ENCODE measurements at places on chromosomes 1 and 21.

GRCh38 chr21:26810676-26811415 lies 34.4 kb downstream of the ADAMTS1 start:
- no peak for DNase-seq

- DNase-seq = no peak
Measured at GRCh38 chr1:11690397-11691301, 861 bp upstream of the DRAXIN start.

- DNase-seq = no peak
Measured at GRCh38 chr1:109948285-109948630, 36.3 kb upstream of the AHCYL1 start.

GRCh38 chr1:189609167-189609566 lies 868.5 kb downstream of the BRINP3 start:
- DNase-seq = no peak

DNA sequence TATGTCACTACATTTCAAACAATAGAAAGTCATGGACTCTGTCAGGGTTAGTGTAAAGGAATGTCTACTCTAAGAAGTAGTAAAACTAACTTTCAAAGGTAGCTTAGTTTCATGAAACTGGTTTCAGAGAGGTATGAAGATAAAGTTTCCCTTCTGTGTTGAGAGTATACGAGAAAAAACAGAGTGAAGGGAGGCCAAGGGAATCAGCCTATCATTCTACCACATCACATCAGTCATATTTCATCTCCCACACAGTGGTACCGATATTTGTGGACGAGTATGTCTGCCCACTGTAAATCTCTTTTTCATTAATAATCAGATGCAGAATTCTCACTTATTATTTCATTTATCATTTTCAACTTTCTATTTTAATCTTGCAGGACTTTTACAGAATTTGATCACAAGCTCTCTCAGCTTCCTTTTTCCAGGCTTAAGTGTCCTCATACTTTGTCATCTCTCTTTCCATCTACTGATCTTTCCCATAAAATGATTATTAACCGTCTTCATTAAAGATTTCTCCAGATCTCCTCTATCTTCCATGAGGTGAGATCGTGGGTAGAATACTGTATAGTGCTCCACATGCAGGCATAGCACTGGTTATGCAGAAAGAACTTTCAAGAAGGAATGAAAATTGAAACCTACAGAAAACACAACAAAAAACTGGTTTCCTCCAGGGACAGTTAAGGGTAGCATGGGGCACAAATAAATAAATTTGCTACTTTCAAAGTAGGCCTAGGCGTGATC lies 11.5 kb upstream of the IFI16 start:
- no peak for DNase-seq

GRCh38 chr1:119482517-119483425 lies 24.2 kb upstream of the HSD3B1 start:
- DNase-seq = no peak

GRCh38 chr1:71222668-71223067 lies 141.8 kb upstream of the ZRANB2 start:
- no peak for DNase-seq

DNA sequence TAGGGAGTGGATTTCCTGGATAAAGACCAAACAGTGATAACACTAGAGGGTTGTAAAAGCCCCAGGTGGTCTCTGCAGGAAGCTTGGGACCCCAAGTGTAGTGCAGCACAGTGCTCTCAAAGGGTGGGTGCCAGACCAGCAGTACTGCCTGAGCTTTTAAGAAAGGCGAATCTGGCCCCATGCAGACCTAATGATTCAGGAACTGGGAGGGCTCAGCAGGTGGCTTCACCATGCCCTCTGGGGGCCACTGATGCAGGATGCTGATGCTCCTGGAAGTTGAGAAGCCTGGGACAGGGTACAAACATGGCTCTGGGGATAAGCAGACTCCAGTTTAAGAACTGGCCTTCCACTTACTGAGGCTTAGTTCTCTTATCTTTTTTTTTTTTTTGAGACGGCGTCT lies 29.1 kb upstream of the NEK2 start:
- no peak for DNase-seq

- no peak for DNase-seq
Measured at GRCh38 chr1:109669246-109669948, 1.5 kb downstream of the GSTM2 start.

GRCh38 chr1:243287652-243288051 lies 31.8 kb downstream of the SDCCAG8 start:
- no peak for DNase-seq

- DNase-seq = no peak
Measured at GRCh38 chr1:29641921-29642320, 405.6 kb downstream of the PTPRU start.

DNA sequence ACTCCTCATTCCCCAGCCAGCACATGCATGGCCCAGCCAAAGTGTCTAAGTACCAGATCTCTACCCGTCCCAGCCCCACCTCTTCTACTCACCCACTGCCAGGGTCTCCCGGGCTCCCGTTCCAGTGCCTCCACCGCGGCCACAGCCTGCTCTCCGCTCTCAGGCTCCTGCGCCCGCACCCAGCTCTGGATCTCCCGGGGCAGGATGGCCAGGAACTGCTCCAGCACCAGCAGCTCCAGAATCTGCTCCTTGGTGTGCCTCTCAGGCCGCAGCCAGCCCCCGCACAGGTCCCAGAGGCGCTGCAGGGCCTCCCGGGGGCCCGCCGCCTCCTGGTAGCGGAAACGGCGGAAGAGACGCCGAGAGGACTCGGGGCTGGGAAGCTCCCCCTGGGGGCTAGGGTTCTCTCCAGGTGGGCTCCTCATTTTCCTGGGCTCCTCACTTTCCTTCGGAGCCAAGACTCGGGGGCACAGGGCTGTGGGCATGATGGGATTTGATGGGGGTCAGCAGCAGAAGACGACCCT lies 2.5 kb downstream of the ZNF496 start:
- DNase-seq = no peak

DNA sequence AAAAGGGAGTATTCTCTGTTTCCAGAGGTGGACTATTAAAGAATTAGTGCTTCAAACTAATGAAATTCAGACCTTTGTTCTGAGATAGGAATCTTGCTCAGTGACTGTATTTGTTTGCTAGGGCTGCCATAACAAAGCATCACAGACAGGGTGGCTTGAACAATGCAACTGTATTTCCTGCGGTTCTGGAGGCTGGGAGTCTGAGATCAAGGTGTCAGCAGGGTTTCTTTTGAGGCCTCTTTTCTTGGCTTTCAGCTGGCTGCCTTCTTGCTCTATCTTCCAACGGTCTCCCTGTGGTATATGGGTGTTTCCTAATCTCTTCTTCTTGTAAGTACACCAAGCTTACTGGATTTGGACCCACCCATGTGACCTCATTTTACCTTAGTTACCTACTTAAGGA lies 264.6 kb upstream of the PROX1 start:
- no peak for DNase-seq

- no peak for DNase-seq
Measured at GRCh38 chr1:86018283-86018923, 138.2 kb downstream of the COL24A1 start.

GRCh38 chr1:1149416-1149815 lies 24.3 kb upstream of the TTLL10 start:
- no peak for DNase-seq

GRCh38 chr1:31441558-31441957 lies 28.5 kb downstream of the SERINC2 start:
- DNase-seq = no peak

GRCh38 chr1:6423321-6423999 lies 1.1 kb upstream of the ESPN start:
- no peak for DNase-seq

DNA sequence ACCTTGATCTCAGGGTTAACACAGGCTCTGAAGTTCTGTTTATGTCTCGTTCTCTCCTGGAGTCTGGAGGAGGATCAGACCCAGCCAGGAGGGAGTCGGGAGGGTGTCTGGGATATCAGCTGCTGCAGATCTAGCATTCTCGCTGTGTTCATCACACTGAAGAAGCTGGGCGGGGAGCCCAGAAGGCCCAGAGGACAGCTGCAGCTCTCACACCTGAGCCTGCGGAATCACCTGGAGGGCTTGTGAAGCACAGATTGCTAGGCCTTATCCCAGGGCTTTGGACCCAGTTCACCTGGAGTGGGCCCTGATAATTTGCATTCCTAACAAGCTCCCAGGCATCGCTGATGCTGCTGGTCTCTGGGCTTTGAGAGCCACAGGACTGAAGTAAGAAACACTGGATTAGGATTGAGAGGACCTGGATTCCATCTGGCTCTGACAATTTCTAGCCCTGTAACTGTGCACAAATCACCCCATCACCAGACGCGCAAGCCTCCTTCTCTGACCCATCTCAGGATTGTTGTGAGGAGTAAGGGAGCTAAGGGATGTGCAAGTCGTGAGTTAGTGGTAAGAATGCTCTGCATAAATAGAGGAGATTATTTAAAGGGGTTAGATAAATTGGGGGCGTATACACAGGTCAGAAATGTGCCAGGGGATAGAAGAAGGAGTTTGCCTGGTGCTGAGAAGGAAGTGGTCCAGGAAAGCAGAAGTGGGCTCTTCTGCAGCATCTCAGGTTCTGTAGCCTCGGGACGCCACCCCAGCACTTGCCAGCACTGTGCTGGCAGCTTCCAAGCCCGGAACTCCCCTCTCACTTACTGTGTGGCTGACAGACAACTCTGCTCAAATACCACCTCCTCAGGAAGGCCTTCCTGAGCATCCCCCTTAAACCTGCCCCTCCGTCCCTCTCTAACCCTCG lies 19.1 kb downstream of the ABCA4 start:
- DNase-seq = no peak

DNA sequence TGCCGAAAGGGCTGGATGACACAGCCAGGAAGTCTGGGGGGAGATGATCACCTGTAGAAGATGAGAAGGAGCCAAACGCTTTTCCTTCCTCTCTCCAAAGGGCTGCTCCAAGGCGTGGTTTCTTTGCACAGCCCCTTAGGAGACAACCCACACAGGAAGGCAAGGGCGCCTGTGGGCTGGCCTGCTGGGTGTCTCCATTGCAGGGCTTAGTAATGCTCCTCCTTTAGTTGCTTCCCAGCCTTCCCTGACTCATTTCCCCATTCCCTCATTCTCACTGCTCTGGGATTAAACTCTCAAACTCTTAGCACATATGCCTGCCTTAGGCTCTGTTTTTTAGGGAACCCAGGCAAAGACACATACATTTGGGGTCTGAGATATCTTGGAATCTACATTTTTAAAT lies 1.7 kb upstream of the CLCA1 start:
- no peak for DNase-seq

- DNase-seq = no peak
Measured at GRCh38 chr1:203703586-203703985, 61.4 kb upstream of the LAX1 start.

DNA sequence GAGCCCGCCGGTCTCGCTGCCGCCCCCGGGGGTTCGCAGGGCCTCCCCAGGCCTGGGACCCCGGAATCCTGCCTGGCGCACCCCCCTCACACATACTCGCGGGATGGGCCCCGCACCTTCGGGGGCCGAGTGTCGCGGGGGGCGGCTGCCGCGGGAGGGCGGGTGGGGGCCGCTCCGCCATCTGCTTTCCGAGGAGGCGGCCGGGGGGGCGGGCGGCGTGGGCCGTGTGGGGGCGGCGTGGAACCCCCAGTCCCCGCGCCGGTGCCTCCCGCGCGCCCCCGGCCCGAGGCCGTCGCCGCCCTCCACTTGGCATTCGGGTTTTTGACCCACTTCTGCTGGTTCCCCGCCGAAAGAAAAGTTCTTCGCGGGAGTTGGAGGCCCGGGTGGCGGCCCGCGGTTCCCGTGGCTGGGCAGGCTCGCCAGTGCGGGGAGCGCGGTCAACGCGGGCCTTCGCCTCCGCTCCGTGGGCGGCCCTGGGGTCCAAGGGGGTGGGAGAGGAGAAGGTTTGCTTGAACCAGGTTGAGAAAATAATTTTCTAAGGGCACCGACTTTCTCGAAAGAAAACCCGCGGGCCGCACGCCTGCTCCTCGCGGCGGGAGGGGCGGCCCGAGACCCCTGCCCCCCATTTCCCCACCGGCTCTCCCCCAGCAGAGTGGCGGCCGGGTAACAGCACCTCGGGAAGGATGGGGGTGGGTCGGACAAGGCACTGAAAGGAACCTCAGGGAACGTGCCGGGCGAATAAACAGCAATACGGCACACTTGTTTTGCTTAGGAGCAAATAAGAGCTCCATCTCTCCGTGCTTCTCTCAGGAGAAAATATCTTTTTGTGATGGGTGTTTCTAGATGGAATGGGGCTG lies 1.6 kb downstream of the PHF13 start:
- no peak for DNase-seq
